ENCODE measurements at places on chromosomes 11 and 22. TPM values are rescaled to one million over a fixed set of nuclear protein-coding genes. Genes with fewer than 3 reads are reported as not detected.

Gene IMMP1L
- 81.4 TPM for polyA plus RNA-seq

Gene TMA7B
- polyA plus RNA-seq: 1.5 TPM

Gene KDELR3
- polyA plus RNA-seq: 0.28 TPM

Gene OR52A1
- polyA plus RNA-seq: not detected

Gene CCDC81
- polyA plus RNA-seq: 0.40 TPM

Gene AMPD3
- 4.3 TPM for polyA plus RNA-seq

Gene KMT5B
- polyA plus RNA-seq: 31.5 TPM

Gene MIAT
- 0.63 TPM for polyA plus RNA-seq

Gene LDHAL6A
- not detected for polyA plus RNA-seq

Gene OR56A4
- polyA plus RNA-seq: not detected

Gene BEST1
- 1.0 TPM for polyA plus RNA-seq

Gene C11orf97
- polyA plus RNA-seq: not detected

Gene ELMOD1
- polyA plus RNA-seq: not detected

Gene PHRF1
- 3.5 TPM for polyA plus RNA-seq

Gene RIMBP3C
- 0.39 TPM for polyA plus RNA-seq

Gene CABP4
- polyA plus RNA-seq: 0.62 TPM

Gene ZNF214
- polyA plus RNA-seq: not detected

Gene PHETA2
- polyA plus RNA-seq: 0.13 TPM

Gene OR4D9
- not detected for polyA plus RNA-seq

Gene TEX54
- polyA plus RNA-seq: 1.7 TPM

Gene NAT10
- polyA plus RNA-seq: 25.2 TPM

Gene EML3
- polyA plus RNA-seq: 15.7 TPM

Gene OR52N4
- polyA plus RNA-seq: 0.55 TPM

Gene FJX1
- 0.15 TPM for polyA plus RNA-seq
